Sciatic nerve (tissue), 2 donors: ENCODE measurements at places on chromosomes 1 and 21. TPM values are rescaled to one million over a fixed set of nuclear protein-coding genes. Genes with fewer than 3 reads are reported as not detected.

DNA sequence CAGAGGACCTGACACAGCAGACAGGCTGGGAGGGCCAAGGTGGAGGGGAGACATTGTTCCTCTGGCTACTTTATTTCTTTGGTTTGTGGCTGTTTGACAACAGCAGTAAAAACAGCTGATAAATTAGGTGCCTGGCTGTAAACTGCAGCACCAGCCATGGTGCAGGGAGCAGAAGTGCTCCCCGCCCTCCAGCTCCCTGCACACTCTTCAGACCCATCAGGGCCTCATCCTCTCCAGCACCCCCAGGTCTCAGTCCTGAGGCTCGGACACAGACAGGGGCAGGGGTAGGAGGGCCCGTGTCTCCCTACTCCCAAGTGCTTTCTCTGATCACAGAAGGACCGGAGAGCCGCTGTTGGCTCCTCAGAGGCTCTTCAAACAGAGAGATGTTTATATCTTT lies 17.7 kb upstream of the LRRN2 start:
- no peak for DNase-seq

- no peak for DNase-seq
These were observed 113.1 kb upstream of the GRIK3 start for GRCh38 chr1:37147392-37147831.

- DNase-seq: no peak
These were observed 279.6 kb downstream of the NFIA start for GRCh38 chr1:61361931-61362330.

GRCh38 chr1:150961756-150962155 lies 12.9 kb downstream of the CERS2 start:
- DNase-seq: no peak

DNA sequence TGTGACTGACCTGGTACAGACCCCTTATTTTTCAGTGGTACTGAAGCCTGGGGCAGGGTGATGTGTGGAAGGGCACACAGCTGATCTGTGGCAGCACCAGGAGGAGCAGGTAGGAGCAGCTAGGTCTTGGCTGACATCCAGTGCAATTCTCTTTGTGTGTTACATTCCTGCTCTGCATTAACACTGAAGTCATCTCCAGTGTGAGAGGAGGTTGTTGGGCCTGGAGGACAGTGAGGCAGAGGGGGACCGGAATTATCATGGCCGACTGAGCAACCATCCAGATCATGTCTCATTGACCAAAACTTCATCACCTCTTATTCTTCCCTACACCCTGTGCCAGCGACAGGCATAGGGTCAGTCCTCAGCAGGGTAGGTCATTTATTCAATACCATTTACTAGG lies 1.5 kb downstream of the SLAMF8 start:
- no peak for DNase-seq

DNA sequence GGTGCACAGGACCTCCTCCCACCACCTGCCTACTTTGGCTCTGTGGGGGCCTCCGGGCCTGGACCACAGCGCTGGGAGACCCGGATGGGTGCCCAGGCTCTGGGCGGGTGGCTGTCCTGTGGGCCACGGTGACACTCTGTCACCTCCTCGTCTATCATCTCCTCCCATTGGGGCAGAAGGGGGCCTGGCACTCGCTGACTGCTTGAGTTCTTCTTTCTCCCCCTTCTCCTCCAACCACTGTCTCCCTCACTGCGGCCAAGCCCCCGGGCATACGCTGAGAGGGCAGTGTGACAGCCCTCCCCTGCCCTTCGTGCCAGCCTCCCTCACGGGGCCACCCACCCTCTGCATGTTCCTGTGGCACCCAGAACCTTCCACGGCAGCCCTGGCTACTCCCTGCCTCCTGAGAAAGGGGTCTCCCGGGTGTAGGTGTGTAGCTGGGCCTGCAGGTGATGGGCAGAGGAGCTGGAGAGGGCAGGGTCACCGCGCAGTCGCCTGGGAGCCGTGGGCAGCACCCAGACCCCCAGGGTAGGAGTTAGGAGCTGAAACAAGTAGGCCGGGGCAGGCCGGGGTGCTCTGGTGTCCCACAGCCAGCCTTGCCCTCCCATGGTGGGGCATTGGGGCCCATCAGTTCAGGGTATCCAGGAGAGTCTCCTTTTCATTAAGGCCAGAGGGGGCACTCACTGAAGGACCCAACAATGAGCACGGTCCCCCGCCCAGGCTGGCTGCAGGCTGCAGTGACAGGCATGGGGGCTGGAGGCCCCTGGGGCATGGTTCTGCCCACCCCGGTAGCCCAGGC lies 9.2 kb upstream of the ARF1 start:
- no peak for DNase-seq

- DNase-seq: no peak
These were observed 449.0 kb upstream of the RGS18 start for GRCh38 chr1:191709215-191709614.

DNA sequence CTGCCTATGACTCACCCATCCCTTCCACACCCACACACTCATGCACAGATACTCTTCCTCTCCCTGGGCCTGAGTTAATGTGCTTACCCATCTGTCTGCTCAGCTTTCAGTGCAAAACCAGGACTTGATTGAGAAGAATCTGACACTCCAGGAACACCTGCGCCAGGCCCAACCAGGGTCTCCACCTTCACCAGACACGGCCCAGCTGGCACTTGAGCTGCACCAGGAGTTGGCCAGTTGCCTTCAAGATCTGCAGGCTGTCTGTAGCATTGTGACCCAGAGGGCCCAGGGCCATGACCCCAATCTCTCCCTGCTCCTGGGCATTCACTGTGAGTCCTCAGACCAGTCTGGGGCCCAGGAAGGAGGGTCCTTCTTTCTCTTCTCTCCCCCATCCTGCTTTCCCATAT lies 3.5 kb upstream of the SH3BGRL3 start:
- DNase-seq: peak; percentile 66

The HCRTR1 gene
- total RNA-seq: 0.31 TPM
